ENCODE measurements at places on chromosomes 16 and 17.

DNA sequence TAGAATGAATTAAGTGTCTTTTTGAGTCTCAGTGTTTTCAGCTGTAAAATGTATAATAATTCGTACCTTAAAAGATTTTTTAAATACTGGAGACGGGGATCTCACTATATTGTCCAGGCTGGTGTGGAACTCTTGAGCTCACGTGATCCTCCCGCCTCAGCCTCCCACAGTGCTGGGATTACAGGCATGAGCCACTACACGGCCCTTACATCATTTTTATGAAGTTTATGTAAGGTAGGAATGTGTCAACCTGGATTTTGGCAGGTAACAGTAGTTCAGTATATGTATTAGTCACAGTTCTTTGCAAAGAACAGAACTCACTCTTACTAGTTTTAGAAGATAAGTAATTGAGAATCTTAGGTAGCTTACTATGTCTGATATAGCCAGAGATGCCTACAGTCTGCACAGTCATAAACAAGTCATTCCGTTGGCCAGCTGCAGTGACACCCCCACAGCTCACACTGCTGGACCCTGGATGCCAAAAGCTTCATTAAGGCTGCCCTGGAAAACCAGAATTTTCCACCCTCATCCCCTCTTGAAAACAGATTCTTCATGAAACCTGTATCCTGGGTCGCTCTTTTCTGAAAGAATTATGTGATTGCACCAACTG is 583 bp upstream of the COX6A2 start:
- no peak for DNase-seq

GRCh38 chr17:47928415-47928814 is 13.0 kb upstream of the PNPO start:
- no peak for DNase-seq

DNA sequence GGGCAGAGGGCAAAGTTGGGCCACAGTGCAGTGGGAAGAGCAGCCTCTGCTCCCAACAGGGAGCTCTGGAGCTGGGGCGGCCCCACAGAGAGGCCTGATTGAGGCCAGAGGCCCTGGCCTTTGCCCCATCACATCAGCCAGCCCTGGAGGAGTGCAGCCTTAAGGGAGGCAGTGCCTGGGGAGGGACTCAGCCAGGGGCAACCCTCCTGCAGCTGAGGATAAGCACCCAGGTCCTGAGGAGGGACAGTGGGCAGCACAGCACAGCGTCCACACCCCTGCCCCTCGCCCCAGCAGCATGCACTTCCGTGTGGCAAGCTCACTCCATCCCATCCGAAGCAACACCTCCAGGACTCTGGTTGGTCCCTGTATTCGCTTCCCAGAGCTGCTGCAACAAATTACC is 61.9 kb upstream of the CBX4 start:
- DNase-seq = no peak

DNA sequence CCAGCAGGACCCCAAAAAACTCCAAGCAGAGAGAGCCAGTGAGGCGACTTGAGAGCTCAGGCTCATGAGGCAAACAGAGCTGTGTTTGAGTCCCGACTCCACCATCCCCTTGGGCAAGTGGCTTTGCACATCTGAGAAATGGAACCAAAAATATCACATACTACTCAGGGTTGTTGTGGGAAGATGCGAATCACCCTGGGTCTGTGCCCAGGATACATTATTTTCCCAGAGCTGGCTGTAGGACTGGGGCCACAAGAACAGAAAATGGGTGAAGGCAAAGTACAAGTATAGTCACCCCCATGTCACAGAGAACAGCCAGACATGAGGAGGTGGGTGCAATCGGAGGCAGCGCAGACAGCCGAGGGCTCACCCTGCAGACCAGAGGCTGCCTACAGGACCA is 127.3 kb downstream of the GAS7 start:
- DNase-seq = no peak

GRCh38 chr17:18278867-18279266 is 18.4 kb downstream of the MIEF2 start:
- no peak for DNase-seq

All from colonic mucosa (tissue), 4 donors.